ENCODE measurements at places on chromosomes 11 and 22.

DNA sequence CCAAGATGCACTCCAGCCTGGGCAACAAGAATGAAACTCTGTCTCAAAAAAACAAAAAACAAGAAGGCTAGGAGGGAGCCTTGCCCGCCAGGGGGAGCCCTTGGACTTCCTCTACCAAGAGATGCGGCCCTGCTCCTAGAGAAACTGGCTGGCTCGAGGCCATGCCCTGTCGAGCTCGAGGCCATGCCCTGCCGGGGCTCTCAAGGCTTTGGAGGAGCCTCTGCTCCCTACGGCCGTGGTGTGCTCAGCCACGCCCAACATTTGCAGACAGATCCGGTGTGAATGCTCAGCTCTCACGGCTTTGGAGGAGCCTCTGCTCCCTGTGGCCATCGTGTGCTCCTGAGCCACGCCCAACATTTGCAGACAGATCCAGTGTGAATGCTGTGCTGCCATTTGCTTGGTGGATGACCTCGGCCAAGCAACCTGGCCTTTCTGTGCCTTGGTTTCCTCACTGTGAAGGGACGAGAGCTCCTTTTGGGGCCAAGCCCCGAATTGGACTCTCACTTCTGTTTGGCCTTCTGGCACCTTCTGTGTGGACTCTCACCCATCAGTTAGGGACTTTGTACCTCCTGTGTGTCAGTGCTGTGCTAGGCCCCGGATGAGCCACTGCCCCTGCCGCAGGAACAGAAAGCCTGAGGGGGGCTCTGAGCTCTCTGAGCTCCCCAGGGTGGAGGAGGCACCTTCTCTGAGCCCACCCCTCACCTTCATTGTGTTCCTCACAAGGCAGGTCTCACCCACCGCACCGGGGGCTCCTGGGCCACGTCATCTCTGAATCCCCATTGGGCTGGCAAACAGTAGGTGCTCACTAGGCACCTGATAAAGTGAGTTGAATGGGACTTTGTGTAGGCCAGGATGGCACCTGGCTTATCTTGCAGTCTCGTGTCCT is 14.1 kb downstream of the C11orf24 start:
- peak; percentile 36 for DNase-seq

DNA sequence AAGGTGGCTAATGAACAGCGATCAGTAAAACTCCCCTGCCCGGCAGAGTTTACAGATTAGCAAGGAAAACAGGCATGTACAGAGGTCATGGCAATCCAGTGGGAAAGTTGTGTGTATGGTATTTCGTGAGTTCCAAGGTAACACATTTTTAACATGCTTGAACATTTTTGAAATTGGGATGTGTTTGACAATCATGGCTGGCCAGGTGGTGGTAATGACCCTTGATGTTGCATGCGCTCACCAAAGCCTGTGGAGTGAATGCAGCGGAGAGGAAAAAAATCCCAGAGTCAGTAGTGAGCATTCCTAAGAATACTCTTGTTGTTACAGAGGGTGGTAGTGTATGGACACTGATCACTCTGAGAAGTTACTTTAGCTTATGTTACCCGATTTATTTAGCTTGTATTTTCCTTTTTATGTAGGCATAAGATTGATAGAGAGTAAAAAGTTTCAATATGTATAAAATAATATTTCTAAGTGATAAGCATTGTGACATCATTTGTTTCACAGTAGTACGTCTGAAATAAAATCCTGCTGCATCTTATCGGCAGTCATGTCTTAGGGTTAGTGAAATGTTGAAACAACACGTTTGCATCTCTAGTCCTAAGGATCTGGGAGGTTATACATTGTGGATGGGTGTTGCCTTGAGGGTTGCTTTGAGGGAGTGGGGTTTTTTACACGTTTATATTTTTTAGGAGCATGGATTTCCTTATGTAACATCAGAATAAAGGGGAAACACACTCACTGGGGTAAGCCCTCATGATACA is 8.7 kb downstream of the TEAD1 start:
- no peak for DNase-seq

DNA sequence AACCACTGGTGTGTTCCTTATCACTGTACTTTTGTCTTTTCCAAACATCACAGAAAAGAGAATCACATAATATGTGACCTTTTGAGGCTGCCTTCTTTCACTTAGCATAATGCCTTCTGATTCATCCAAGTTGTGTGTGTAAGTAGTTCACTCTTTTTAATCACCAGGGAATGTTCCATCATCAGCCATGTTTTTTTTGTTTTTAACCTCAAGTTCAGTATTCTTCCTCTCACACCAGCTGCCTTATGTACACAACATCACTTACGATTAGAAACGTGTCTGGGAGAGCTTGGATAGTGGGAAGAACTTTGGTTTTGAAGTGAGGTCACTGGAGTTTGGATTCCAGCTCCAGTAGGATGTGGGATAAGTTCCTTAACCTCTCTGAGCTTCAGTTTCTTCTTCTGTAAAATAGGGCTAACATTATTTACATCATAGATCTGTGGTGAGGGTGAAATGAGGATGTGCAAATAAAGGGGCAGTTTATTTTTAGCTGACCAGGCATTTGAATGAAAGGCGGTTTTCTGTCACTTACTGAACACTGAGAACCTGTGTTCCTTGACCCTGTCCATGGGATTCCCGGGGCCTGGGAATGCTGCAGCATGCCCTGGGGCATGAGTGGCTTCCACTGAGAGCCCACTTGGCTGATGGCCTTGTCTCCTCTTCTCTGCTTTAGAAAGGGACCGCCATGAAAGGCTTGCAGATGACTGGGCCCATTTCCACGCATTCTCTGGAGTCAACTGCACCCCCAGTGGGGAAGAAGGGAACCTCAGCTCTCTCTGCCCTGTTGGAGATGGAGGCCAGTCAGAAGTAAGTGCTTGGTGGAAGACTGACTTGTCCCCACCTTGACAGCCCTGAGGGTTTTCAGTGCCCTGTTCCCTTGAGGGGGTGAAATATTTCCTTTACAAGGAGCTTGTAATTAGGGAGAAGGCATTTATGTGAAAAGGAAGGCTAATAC is 92.6 kb downstream of the DEPDC5 start:
- no peak for DNase-seq

DNA sequence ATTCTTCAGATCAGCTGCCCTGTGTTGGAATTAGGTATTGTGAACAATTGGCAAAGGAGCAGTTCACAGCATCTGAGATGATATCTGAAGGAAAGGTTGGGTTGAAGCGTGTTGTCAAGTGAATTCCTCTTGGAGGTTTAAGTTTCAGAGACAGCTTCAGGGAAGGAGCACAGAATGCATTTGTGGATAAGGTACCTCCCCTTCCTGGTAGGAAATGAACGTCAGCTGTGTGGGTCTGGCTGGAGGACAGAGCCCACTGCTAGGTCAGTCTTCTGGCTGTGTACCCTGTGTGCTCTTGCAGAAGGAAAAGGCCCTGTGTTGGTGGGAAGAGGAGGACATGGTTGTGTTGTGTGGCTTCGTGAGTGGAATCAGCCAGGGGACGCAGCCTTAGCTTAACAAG is 88.1 kb upstream of the GAL start:
- DNase-seq, result no peak

- DNase-seq, result no peak
These were observed 14.1 kb upstream of the VPREB1 start for GRCh38 chr22:22230438-22230837.

DNA sequence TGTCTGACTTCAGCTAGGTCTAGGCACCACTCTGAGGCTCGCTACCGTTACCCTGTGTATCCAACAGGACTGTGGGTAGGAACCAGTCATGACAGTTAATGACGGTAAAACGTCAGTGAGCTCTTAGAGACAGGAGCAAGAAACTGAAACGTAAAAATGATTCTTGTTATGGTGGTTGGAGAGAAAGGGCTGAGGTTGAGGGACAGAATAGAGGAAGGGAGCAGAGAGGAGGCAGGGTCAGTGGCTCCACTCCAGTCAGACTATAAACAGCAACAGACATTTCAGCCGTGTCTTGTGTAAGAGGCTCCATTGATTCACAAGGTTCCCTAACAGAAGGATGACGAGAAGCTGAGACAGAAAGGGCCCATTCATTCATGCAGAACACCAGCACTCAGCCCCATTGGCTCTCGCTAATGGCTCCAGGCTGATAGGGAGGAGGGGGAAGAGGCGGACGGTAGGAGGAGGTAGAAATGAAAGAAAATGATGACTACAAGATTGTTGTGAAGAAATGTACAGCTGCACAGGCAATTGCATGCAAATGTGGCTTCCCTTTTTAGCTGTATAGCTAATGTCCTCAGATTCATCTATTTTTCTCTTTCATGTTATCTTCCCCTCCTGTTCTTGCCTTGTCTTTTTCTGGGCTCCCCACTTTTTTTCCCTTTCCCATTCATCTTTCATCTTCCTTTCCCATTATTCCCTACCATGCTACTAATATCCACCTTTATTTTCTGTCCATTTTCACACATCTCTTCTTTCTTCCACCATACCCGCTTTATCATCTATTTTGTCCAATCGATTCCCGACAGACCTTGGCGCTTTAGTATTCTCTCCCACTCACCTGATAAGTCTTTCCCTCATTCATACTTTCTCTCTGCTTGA is 34.3 kb downstream of the ETS1 start:
- peak; percentile 88 for DNase-seq

GRCh38 chr22:26404851-26405421 is 24.1 kb upstream of the ASPHD2 start:
- DNase-seq, result no peak

DNA sequence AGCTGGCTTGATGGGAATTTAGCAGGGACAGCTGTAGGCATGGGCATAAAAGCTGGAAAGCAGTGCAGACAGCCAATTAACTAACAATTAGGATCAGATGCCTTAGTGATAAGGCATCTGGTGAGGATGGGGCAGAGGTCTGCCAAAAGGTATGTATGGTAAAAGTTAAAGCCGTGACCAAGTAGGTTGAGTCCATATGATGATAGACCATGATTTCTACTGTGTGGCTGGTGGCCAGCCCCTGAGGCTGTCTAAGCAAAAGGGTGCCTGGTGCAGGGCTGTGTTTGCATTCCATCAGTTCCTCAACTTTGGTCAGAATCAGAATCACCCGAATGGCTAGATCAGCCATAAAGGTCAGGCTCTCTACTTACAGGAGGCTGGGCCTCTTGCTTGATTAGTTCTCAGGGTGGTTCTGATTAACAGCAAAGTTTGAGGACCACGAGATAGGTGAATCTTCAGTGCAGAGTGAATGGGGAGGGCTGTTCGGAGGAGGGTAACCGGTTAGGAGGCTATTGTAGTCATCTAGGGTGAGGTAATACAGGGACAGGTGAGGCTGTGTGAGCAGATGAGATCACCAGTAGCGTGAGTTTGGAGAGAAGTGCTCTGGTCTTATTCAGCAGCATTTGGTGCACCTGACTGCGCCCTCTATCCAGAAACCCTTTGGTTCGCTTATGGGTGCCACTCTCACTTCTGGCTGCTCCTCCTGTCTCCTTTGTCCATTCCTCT is 27.2 kb downstream of the PPFIBP2 start:
- DNase-seq, result no peak

- DNase-seq, result no peak
These were observed 41.6 kb upstream of the DMC1 start for GRCh38 chr22:38611559-38611958.

DNA sequence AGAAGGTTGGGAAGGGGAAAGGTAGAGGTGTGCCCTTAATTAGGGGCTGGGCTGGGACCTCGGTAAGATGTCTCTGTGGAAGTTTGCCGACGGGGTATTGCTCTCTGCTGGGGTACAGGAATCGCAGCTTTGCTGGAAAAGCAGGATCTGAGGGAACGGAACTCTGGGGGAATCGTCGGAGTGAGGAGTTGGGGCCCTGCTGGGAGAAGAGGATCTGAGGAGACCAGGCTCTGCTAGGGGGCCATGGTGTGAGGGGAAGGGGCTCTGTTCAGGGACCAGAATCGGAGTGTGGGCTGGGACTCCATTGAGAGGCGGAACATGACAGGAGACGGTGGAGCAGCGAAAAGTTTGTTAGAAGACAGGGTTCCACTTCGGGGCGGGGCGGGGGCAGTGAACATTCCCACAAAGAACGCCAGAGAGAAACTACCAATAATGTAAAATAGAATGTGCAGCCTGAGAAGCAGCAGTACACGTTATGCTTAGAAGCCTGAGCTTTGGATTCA is 456 bp downstream of the AAMDC start:
- DNase-seq, result no peak

- no peak for DNase-seq
These were observed 800.9 kb downstream of the BRD1 start for GRCh38 chr22:49026494-49027367.

GRCh38 chr22:33658775-33659174 is 261.5 kb downstream of the LARGE1 start:
- no peak for DNase-seq

- no peak for DNase-seq
These were observed 237.8 kb downstream of the TTC28 start for GRCh38 chr22:28441720-28442263.

DNA sequence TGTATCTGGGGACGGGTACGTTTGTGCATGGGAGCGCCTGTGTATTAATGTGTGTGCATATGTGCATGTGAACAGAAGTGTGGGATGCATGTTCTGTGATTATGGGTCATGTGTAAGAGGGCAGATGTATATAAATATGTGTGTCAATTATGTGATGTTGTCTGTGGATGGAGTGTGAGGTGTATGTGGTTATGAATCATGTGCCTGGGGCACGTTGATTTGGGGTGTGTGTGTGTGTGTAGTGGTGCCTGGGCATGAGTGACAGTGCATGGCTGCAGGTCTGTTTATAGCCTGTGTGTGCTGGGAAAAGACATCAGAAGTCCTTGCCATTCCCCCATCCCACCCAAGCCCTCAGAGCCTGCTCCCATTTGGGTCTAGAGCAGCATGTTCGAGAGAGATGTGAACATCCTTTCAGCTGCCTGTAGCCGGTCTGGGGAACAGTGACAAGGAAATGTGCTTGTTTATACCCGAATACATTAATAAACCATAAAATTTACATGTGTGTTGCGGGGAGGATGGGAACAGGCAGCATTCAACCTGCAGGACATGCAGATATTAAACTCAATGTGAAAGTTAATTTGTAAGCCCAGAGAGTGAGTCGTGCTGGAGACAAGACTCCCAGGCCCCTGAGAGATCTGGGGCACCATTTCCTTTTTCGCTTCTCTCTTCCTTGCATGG is 129.0 kb downstream of the NECTIN1 start:
- no peak for DNase-seq

DNA sequence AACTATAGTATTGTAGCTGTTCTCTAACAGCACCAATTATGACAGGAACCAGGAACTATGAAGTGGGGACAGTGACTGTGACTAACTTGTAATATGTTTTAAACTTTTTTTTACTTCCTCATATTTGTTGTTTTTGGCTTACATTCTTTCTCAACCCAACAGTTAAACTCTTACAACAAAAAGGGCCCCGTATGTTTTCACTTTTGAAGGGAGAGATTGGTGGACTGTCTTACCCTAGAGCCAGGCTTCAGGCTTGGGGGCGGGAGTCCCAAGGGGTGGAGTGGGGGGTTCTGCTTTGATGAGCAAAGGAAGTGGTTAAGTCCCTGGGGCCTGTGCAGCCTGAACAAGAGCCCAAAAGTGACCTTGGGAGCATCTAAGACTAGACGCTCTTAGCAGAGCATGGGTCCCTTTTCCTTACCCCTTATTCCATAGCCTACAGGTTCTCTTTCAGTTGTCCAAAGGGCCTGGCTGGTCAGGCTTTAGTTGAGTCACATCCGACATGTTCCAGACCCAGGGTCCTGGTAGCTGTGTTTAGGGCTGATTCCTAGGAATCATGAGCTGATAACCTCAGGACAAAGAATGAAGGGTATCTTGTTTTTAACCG is 38.8 kb downstream of the STIM1 start:
- no peak for DNase-seq

- DNase-seq, result no peak
These were observed 72.9 kb upstream of the CD44 start for GRCh38 chr11:35066030-35066429.

- DNase-seq, result no peak
These were observed 7.4 kb upstream of the CDC42BPG start for GRCh38 chr11:64851831-64852351.
